Breast epithelium (tissue), 4 donors: ENCODE measurements at places on chromosomes 16 and 17. TPM values are rescaled to one million over a fixed set of nuclear protein-coding genes. Genes with fewer than 3 reads are reported as not detected.

- H3K36me3 ChIP-seq, result peaks cover 16% of the 10 kb centered on the region
- H3K27ac ChIP-seq, result no peak overlapping the region
- no peak overlapping the region for H3K4me3 ChIP-seq
- no peak for DNase-seq
These were observed 12.8 kb downstream of the GOSR2 start for GRCh38 chr17:46935658-46936266.

DNA sequence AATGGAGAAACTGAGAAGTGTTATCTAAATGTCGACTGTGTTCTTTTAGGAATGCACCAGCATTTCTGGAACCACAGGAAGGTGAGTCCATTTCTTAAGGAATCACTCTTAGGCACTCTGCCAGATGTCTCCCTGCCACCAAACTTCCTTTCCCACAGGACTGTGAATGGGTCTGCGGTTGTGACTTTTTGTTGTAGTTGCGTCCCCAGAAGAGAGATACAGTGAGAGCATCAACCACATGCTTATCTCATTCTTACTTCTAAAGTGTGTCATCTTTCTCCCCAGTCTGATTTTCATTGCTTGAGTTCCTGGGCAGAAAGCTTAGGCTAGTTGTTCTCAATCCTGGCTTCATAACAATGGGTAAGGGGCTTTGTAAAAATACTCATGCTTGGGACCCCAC, 13.4 kb downstream of the ITPRIPL2 start:
- H3K27ac ChIP-seq, result no peak overlapping the region
- DNase-seq, result no peak
- H3K27me3 ChIP-seq, result no peaks in the 10 kb centered on the region
- H3K36me3 ChIP-seq, result no peaks in the 10 kb centered on the region
- no peaks in the 10 kb centered on the region for H3K4me1 ChIP-seq
- no peak overlapping the region for H3K4me3 ChIP-seq

GRCh38 chr17:82023447-82024241, 539 bp downstream of the LRRC45 start:
- no peak for DNase-seq
- H3K27me3 ChIP-seq, result no peaks in the 10 kb centered on the region
- H3K4me1 ChIP-seq, result peaks cover 6% of the 10 kb centered on the region
- H3K36me3 ChIP-seq, result no peaks in the 10 kb centered on the region

GRCh38 chr17:79057737-79058385, 16.8 kb upstream of the ENGASE start:
- H3K4me3 ChIP-seq, result no peak overlapping the region
- no peaks in the 10 kb centered on the region for H3K4me1 ChIP-seq
- no peaks in the 10 kb centered on the region for H3K36me3 ChIP-seq
- no peak for DNase-seq
- H3K27ac ChIP-seq, result no peak overlapping the region

DNA sequence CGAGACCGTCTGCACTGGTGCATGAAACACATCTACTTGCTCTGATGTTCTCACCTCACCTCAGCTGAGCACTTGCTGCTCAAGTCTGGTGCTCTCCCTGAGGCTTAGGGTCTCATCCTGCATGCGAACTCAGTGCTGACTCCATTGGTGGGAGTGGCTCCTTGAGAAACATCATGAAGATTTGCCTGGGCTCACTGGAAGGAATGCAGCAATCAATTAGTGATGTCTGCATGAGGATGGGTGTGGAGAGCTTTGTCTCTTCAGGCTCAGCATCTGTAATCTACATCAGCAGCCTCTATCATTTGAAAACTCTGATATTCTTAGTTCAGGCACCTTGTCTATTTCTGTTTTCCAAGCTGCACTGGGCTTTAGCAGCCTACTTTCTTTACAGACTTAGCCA, 204.4 kb downstream of the IRF8 start:
- no peak overlapping the region for H3K27ac ChIP-seq
- H3K27me3 ChIP-seq, result no peaks in the 10 kb centered on the region
- H3K4me1 ChIP-seq, result no peaks in the 10 kb centered on the region
- no peak for DNase-seq
- no peaks in the 10 kb centered on the region for H3K36me3 ChIP-seq

DNA sequence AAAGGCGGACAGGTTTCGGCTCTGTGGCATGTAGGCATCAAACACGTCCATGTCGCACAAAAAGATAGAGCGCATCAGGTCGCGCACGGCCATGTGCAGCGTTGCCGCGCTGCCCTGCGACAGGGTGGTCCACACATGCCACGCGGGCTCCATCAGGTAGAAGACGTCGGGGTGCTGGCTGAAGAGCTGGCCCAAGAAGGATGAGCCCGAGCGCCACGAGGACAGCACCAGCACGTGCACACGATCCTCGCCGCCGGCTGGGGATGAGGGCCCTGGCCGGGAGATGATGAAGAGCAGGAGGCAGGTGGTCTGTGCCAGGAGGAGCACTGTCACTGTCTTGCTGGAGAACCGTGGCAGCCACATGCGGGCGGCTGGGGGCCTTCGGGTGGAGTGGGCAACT, 5.9 kb downstream of the CHST5 start:
- H3K4me1 ChIP-seq, result no peaks in the 10 kb centered on the region
- H3K4me3 ChIP-seq, result no peak overlapping the region
- no peaks in the 10 kb centered on the region for H3K36me3 ChIP-seq
- H3K27me3 ChIP-seq, result no peaks in the 10 kb centered on the region
- no peak for DNase-seq
- H3K27ac ChIP-seq, result no peak overlapping the region

GRCh38 chr17:82663381-82664275, 15.4 kb upstream of the WDR45B start:
- H3K4me3 ChIP-seq, result no peak overlapping the region
- DNase-seq, result no peak
- H3K4me1 ChIP-seq, result no peaks in the 10 kb centered on the region
- no peaks in the 10 kb centered on the region for H3K36me3 ChIP-seq
- H3K27me3 ChIP-seq, result no peaks in the 10 kb centered on the region
- H3K27ac ChIP-seq, result no peak overlapping the region

DNA sequence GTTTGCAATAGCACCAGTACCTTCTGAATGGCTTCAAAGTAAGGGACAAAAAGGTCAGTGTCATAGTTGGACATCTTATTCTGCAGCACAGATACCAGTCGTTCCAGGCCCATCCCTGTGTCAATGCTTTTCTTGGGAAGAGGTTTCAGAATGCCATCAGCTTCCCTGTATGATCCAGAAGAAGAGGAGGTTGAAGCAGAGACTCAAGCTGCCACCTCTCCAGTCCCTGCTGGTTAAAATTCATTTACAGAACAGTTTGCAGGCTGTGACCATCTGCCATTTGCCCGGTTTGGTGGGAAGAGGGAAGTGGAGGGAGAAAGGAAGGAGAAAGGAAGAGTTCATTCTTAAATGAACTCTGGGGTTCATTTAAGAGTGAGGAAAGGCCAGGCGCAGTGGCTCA, 18.4 kb upstream of the EXOSC6 start:
- no peaks in the 10 kb centered on the region for H3K36me3 ChIP-seq
- no peak for DNase-seq
- H3K4me3 ChIP-seq, result no peak overlapping the region

DNA sequence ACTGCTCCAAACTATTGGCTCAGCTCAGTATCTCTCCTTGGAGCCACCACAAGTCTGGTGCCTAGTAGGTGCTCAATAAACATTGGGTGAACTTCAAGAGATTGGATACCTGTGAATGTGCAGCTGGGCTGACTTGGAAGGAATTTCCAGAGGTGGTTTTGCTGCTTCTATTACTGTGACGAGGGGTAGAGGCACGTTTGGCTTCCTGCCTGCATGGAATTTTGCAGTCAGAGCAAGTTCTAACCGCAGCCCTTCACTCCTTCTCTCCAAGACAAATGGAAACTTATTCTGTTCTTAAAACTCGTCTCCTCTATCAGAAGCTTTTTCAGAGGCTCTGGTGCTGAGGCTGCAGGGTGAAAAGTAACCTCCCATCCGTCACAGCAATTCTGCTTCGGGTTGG, 342.5 kb downstream of the CPPED1 start:
- H3K4me1 ChIP-seq, result no peaks in the 10 kb centered on the region
- no peak overlapping the region for H3K4me3 ChIP-seq
- H3K27ac ChIP-seq, result no peak overlapping the region
- no peak for DNase-seq

DNA sequence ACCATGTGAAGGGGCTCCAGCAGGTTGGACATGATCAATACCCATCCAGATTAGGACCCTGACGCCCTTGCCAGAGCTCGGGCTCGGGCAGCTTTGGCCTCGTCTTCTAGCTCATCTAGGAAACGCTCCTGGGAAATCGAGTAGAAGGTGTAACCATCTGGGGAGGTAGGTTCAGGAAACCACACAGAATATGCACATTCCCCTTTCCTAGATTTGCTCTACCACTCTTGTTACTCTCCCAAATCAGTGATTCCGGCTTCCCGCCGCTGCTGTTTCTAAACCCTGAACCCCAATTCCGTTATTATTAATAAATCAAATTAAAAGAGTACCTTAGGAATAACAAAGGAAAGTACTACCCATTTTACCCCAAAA, 507 bp downstream of the COA3 start:
- H3K4me1 ChIP-seq, result peaks cover 4% of the 10 kb centered on the region
- H3K27me3 ChIP-seq, result no peaks in the 10 kb centered on the region
- H3K4me3 ChIP-seq, result peak overlapping the region; percentile 71
- DNase-seq, result no peak

NOG gene
- total RNA-seq, result 1.6 TPM

CD7 gene
- not detected for total RNA-seq

DNA sequence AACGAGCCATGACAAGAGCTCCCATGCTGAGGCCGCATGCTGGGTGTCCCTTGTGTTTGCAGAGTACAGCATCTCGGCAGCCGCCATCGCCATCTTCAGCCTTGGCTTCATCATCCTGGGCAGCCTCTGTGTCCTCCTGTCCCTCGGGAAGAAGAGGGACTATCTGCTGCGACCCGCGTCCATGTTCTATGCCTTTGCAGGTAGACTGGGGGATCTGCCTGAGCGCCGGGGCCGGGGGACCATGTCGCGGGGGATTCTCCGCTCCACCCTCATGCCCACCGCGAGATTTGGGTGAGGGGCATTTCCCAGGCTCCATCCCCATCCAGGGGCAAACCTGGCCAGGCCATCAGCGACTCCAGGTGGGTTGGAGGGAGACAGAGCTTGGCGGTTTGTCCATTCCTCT, 10.7 kb downstream of the CACNG1 start:
- no peaks in the 10 kb centered on the region for H3K4me1 ChIP-seq
- no peaks in the 10 kb centered on the region for H3K27me3 ChIP-seq
- no peak overlapping the region for H3K4me3 ChIP-seq
- no peak overlapping the region for H3K27ac ChIP-seq

DNA sequence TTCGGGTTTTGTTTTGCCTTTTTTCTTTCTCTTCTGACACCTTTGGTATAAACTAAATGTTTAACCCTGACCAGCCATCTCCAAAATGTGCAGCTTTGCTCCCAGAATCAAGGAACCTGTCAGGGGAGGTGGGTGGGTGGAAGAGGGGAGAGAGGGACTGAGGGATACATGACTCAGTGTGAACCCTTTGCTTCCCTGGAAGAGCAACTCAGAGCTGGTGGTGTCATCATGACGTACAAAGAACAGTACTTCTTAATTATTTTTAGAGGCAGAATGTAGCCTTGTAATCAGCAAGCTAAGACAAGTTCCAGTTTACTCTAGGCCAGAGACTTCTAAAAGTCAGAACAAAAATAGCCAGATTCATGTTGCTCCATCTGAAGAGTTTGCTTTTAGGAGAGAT, 119.6 kb upstream of the HAS3 start:
- no peaks in the 10 kb centered on the region for H3K36me3 ChIP-seq
- H3K27ac ChIP-seq, result peak overlapping the region; percentile 80
- DNase-seq, result no peak
- no peak overlapping the region for H3K4me3 ChIP-seq
- H3K4me1 ChIP-seq, result no peaks in the 10 kb centered on the region
- no peaks in the 10 kb centered on the region for H3K27me3 ChIP-seq

GRAP gene
- 1.8 TPM for total RNA-seq

- peak; percentile 85 for DNase-seq
- no peaks in the 10 kb centered on the region for H3K36me3 ChIP-seq
- peak overlapping the region; percentile 96 for H3K27ac ChIP-seq
- H3K27me3 ChIP-seq, result no peaks in the 10 kb centered on the region
- H3K4me3 ChIP-seq, result peak overlapping the region; percentile 29
These were observed 92.8 kb downstream of the IRX3 start for GRCh38 chr16:54193665-54194333.

MAPK8IP3 gene
- 41.1 TPM for total RNA-seq

DNA sequence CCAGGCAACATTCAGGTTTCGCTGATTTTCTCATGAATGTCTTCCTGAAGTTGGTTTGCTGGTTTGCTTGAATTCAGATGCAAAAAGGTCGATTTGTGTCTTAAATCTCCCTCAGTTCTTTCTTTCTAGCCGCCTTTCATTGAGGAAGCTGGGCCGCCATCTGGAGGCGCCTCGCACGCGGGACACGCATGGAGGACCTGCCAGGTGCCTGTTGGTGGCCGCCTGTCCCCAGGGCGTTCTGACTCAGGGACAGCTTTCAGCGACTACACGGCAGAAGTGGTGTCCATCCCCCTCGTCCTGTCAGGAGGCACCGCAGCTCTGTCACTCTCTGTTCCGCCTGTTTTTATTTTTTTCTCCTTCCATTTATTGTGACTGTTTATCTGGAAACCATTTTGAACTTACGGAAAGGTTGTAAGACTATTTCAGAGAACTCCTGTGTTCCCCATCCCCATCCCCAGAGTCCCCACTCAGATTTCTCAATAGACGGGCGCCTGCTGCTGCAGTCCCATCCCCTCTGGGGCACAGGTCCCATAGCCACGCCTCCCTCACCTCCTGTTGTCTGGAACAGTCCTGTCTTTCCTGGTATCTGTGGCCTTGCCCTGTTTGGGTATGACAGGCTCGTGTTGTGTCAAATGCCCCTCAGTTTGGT, 33.2 kb downstream of the COX4I1 start:
- no peak overlapping the region for H3K4me3 ChIP-seq
- H3K4me1 ChIP-seq, result no peaks in the 10 kb centered on the region
- no peaks in the 10 kb centered on the region for H3K36me3 ChIP-seq
- H3K27ac ChIP-seq, result no peak overlapping the region

KAT2A gene
- 22.7 TPM for total RNA-seq
